ENCODE measurements at places on chromosomes 3 and 15.

DNA sequence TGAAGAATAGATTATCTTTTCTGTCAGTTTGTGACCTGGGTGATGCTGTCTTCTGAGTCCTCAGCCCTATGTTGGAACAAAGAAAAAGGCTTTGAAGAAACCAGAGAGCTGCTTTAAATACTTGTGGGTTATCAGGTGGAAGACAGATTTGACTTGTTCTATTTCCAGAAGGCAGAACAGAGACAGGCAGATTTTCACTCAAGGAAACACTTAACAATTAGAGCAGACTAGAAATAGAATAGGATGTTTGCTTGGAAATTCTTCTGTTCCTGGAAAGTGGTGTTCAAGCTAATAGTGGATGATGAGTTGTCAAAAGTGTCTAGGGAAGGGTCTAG, 219.4 kb downstream of the UBE2E2 start:
- no peak for DNase-seq

DNA sequence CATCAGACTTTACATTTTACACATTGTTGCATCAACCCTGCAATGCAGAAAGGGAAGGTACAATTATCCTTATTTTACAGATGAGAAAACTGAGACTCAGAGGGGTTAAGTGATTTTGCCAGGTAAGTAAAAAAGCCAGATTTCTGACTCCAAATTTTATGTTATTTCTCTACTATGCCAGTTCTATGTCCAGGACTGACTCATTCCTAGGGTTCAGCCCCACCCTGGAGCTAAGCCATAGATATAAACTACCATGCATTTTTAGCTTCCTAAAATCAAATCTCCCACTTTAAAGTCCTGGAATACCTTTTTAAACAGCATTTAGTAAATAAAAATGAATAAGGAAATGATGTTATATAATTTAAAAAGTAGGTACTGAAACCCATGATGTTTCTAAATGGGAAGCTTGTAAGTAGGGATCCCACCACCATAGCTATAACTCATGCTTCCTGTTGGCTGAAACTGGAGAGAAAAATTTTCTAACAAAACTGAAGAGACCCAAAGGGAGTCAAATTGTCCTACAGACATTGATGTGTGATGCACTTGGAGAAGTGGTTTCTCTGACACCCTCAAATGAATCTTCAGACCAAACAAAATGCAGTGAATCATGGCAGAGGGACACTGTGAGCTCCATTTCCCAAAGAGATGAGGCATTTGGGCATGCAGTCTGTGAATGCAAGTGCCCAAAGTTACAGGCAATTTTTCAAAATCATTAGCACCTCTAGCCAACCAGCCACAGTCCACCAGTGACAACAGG, 301.7 kb upstream of the UMPS start:
- no peak for DNase-seq

GRCh38 chr15:52350423-52350822, 54.8 kb upstream of the MYO5C start:
- no peak for DNase-seq

DNA sequence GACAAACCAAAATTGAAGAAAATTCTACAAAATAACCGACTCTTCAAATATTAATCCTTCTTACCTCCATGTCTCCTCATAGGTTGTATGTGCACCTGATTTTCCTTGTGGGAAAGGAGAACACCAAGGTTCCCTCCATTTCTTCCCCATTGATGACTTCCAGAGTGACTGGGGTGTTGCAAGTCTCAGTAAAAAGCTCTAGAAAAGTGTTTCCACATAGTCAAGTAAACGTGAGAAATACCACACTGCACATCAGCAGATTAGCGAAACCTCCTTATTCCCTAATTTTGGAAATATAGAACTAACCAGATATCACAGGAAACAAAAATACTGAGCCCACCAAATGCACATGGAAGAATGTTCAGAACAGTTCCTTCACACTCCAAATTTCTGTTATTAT, 4.9 kb upstream of the RPN1 start:
- DNase-seq = no peak

- DNase-seq = no peak
Observed at GRCh38 chr3:171282041-171282440, 178.2 kb downstream of the TNIK start.
